ENCODE measurements at places on chromosomes 2 and 18.

DNA sequence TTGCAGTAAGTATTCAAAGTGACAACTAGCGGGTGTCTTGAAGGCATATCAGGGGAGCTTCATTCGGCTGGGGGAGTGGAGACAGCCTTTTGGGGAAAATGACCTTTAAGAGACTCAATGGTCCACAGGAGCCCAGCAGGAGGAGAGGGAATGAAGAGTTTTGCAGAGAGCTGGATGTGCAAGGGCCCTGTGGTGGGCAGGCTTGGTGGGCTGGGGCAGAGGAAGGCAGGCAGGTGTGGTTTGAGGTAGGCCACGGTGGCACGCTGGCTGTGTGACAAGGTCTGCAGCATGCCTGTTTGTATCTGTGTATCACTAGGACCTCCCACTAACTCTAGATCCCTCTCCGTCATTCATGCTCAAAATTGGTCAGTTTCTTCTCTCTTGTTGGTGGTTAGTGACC, 53.7 kb downstream of the CD8B2 start:
- DNase-seq: no peak

DNA sequence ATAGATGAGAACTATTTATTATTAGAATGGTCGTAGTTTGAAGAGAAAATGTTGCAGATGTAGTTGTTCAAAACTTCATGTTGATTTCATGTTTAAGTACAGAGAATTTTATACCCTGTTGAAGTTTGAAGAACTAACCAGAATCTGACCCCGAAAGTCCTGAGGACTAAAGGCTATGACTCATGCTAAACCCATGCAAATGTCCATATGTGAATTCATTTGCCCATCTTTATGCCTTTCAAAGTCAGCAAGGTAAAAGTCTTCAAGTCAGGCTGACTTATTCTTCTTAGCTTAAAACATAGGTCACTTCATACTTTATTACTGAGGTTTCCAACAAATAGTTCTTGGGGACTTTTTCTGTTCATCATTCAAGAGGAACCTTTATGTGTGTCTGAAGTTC, 185.5 kb downstream of the CCDC85A start:
- DNase-seq: no peak

DNA sequence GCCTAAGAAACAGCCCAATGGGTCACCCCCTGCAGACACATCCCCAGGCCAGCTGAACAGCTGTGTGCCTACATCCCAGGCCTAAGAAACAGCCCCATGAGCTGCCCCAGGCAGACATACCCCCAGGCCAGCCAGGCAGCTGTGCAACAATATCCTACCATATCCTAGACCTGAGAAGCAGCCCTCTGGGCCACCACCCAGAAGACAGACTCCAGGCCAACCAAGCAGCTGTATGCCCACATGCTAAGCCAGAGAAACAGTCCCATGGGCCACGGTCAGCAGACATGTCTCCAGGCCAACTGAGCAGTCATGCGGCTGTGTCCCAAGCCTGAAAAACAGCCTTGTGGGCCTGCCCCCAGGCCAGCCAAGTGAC, 205.5 kb downstream of the ATAD2B start:
- no peak for DNase-seq

DNA sequence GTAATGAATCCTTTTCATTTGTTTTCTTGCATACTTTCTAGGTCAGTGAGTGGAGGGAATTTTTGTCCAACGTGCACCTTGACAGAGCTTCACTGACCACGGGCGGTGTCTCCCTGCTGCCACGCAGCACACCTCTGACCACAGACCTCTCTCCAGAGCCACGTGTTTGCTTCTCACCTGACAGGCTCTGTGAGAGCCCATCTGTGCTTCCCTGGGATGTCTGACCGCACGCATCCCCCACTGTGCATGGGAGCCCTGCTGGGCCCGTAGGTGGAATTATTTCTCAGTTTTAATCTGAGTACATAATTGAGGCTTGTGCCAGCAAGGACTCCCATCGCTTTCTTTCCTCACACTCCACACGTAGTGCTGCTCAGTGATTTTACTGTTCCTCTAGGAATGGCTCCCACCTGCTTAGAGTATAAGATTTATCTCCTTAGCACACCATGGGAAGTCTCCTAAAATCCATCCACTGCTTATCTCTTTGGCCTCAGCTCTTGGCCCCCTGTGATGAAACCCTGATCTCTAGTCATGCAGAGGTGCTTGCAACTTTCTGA, 482.6 kb downstream of the TSN start:
- no peak for DNase-seq

DNA sequence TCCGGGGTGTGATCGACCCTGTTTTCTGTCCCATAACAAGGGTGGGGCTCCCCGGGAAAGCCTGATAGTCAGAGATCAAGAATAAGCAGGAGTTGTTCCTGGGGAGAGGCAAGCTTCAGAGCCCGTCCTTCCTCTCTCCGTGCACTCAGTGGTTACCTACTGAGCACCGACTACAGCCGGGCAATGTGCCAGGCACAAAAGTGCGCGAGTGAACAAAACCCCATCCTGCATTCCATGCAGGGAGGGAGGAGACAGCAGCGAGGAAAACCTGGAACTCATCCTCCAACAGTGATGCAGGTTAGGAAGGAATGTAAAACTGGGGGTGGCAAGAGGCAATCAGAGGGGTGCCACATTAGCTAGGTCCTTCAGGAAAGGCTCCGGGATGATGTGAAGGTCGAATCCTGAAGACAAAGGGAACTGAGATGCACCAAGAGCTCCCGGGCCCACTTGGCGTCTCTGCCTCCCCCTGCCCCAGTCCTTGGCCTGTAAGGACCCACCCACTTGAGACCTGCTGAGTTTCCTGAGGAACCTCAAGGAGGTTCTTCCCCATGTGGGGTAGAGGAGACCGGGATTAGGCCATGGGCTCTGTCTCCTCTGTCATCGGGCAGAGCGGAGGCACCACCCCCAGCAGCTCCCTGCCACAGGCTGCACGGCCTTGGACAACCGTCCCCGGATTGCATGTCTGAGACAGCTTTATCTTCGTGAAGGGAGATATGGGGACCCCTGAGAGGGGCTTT, 198.2 kb downstream of the NDUFA10 start:
- DNase-seq: no peak

DNA sequence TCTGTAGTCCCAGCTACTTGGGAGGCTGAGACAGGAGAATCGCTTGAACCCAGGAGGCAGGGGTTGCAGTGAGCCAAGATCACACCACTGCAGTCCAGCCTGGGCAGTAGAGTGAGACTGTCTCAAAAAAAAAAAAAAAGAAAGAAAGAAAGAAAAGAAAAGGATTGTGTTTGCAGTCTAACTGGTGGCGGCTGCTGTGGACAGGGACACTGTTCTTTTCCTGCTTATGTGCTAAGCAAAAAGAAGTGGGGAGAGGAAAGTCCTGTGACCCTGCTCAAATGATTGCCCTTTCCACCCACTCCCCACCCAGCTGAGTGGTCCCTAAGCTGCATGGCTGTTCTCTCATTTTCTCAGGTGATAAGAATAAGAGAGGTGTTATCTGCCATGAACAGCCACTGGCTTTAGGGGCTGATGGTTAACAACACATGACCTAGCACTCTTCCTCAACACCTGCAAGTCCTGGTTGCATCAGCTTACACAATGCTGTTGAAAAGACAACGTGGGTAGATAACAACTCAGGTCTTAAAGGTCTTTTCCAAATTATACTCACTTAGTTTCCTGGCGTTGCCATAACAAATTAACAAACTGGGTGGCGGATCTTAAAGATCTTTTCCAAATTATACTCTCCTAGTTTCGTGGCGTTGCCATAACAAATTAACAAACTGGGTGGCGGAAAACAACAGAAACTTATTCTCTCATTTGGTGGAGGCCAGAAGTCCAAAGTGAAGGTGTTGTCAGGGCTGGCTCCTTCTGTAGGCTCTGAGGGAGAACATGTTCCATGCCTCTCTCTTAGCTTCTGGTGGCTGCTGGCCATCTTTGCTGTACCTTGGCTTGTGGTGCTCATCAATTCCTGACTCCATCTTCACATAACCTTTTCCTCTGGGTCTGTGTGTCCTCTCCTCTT, 90.3 kb upstream of the RTN4 start:
- DNase-seq: no peak

DNA sequence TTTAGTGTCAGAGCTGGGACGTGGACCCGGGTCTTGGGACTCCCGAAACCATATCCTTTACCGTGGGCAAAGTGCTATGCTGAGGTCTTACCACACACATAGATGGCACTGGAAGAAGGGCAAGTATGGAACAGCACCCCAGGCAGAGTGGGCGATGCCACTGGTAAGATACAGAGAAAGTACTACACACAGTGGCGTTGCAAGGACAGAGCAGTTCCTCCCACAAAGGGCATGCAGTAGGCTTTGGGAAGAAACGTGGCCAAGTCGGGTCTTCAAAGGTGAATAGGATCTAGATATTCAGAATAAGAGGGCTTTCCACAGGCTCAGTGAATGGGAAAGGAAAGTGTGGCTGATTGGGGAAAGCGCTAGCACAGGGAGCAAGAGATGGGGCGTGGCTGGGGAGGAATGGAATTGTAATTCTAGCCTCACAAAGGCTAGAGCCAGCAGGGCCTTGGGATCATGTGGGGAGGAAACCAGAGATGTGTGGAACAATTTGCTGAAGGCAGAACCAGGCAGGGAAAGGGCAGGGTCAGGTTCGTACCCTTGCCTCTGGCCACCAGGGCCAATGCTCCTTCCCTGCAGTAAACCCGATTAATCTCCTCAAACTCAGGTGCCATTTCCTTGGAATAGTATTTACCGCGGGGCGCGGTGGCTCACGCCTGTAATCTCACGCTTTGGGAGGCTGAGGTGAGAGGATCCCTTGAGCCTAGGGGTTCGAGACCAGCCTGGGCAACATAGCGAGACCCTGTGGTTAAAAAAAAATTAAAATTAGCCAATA, 36.0 kb downstream of the PCBP1 start:
- DNase-seq: no peak

DNA sequence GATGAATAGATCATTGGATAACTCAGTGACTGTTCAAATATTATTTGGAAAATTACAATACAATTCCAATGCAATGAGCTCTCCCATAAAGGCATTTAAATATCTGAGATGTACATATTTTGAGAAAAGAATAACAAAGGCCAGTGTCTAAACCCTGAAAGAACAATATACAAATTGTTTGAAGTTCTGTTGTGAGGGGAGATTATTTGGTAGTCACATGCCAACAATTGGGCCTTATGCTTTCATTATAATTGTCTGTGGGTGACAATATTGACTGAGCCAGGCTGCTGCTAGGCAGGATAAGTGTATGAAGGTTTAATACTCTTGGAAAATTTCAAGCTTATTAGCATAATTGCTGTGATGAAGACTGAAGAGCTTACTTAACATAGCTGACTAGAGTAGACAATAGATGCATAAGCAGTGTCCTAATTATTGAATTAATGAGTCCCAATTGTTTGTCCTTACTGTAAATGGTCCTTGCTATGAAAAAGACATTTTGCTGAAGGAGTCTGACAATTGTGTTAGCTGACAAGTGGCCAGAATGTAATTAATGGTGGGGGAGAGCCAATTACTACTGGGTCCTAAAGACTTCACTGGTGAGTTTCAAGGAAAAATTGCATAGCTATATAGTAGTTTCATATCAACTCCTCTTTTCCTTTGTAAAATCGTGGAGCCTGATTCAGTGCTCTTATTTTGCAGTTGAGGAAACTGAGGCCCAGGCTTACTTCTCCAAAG, 5.0 kb upstream of the SMAD2 start:
- DNase-seq: no peak

- no peak for DNase-seq
Measured at GRCh38 chr2:98731894-98732349, 990 bp upstream of the MGAT4A start.

DNA sequence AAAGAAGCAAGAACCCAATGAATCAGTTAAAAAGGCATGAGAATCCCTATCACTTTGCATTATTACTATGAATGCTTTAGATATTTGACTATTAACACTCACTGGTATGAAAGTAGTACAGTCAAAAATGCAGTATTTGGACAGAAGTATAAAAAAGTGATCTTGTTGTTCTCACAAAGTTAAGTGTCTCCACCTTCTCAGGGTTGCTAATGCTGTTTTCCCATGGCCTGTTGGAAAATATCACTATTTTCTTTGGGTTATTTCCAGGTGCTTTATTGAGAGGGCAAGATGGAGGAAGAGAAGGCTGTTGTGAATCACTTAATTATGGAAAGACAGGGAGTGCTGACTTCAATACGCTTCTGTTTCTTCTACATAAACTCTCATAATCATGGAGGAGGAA, 13.6 kb upstream of the CREB1 start:
- no peak for DNase-seq

DNA sequence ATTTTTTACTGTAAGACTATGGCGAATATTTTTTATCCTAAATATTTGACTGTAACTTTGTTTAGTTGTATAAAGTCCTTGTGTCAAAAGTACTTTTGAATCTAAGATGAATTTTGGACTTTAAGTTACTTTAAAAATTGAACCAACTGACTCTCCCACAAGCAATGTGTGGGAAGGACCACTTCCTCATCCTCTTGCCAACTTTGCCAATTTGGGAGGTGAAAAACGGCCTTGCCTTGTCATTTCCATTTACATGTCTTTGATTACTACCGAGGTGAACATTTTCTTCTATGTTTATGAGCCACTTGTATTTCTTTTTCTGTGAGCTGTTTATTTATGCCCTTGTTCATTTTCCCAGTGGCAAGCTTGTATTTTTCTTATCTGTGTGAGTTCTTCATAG, 12.8 kb upstream of the MSGN1 start:
- DNase-seq: no peak

DNA sequence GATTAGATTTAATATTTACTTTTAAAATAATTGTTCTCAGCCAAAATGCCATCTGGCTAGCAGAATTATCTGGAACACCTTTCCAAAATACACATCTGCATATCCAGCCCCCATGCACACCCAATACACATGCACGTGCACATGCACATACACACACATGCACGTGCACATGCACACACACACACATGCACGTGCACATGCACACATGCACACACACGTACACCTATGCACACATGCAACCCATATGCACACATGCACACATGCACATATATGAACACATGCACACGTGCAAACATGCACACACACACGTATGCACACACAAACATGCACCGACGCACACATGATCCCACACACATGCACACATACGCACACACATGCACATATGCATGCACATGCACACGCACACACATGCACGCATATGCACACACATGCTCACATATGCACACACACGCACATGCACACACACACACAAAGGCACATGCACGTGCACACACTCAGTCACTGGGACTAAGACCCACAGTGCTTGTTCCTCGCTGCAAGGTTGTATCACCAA, 53.5 kb downstream of the COPS8 start:
- DNase-seq: no peak

DNA sequence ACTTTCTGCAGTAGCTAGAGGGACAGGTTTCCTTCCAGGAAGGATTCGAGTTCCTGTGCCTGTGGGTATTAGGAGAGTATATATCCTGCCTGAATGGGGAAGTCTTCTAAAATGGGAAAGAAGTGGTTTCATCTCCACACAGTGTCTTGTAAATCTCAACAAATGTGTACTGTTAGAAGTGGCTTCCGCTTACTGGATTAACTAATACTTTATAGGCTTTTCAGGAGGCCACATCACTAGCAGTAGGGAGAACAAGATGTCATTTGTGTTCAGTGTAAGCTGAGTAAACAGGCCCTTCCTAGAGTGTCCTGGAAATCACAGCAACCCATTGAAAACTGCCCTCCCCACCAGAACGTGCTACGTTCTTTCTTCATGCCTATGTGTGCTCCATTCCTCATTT, 12.5 kb upstream of the POLR1B start:
- no peak for DNase-seq
